Hypothalamus (tissue), 51 donors: ENCODE measurements at places on chromosomes 12 and 14.

DNA sequence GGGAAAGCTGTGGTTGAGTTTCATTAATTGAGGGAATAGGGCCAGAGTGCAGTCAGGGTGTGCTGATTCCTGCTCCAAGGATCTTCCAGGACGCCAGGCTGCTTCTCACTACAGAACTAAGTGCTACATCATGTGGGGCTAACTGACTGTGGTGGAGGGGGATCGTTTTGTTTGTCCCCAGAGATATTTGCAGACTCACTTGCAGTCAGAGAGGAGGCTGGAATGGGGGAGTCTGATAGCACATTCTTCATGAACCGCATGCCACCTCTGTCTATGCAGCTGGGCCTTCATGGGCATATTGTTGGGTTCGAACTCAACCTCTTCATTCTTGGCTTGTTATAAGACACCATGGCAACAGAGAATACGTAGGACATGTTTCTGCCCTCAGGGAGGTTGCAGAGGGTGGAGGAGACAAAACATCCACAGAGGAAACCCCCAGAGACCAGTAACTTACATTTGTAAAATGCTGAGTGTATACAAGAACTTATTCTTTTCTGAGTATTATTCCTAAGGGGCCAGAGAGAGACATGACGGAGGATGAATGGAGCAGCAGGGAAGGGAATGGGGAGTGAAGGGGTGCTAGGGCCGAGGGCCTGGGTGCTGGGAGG, 13.0 kb downstream of the KRT7 start:
- DNase-seq: no peak

DNA sequence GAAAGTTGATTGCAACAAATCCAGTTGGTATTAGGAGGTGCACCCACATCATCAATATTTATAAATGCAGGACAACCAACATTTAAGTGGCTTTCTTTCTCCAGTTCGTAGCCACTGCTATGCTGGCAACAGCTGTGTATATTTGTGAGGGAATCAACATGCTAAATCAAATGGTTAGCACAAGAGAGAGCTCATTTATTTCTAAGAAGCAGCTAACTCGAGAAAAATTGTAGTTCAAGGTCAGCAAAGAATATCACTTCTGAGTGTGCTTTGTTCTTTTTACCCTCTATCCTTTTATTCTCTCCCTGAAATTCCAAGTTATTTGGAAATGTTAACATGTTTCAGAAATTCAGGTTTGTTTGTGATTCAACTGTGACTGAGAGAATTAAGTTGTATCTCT, 137.3 kb downstream of the NAV3 start:
- DNase-seq: no peak

GRCh38 chr14:98579140-98579539, 692.9 kb downstream of the BCL11B start:
- DNase-seq: no peak

DNA sequence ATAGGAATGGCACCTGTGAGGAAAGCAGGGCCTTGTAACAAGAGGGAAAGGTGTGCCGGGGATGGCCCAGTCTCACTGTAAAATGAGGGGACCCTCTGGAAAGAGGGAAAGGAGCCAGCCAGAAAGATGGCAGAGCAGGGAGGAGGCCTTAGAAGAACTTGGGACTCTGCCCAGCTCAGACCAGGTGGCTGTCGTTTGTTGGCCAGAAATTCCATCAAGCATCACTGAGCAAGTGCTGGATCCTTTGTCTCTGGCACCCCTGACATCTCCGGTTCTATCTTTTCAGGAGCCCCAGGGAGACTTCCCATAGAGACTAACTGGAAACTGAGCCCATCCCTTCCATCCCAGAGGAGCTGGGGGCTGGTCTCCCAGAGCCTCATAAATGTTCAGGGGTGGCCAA, 43.3 kb downstream of the DEGS2 start:
- no peak for DNase-seq

- no peak for DNase-seq
These were observed 4.1 kb downstream of the EVL start for GRCh38 chr14:100069161-100069800.

DNA sequence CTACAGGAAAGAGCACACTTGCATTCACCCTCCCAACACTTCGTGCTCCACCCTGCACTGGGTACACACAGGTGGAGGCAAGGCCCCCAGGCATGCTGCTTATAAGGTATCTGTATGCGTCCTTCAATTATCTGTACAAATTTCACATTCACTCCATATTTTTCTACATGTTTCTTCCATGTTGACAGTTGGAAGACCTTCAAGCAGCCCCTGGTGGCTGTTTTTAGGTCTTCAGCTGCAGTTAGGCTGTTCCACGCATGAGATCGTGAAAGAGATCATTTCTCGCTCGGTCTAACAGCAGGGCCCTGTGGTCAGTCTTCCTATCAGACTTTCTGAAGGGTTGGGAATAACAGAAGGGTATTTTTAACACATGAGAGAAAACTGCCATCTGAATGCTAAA, 47.1 kb downstream of the PLXNC1 start:
- DNase-seq: no peak

- DNase-seq: no peak
These were observed 100.1 kb downstream of the SINHCAF start for GRCh38 chr12:31225656-31226535.

- DNase-seq: no peak
These were observed at the start of gene DNAJC22 for GRCh38 chr12:49346659-49347310. TSS of gene DNAJC22 (plus strand) at chr12:49346888. CDS start at chr12:49348873, 1,985 bp downstream.

DNA sequence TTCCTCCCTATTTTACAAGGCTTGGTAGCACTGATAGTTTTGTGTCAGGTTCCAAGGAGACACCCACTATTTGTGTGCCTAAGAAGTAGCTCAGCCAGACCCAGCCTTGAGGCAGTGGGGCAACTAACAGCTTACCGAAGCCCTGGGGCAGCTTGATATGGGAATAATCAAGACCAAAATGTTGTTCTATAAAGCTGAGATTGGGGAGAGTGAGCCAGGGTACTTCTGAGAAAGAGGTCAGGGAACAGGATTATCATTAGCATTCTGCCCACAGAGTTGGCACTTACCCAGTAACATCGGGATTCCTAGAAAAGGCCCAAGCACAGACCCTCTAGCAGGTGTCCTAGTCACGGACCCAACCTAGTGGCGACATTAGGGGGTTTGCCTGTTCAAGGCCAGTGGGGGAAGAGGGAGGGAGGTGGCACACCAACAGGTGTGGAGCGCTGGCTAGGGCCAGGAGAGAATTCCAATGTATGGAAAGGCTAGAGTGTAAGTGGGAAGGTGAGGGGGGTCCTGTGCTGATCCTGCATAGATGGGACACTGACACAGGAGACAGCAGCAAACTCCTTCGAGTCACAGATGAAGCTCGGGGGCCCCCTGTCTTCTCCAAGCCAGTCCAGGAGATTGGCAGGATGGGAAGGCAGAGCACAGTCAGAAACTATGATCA, 4.9 kb downstream of the PPP1R3E start:
- DNase-seq: no peak

GRCh38 chr12:91178781-91179180, 3.8 kb downstream of the DCN start:
- no peak for DNase-seq

DNA sequence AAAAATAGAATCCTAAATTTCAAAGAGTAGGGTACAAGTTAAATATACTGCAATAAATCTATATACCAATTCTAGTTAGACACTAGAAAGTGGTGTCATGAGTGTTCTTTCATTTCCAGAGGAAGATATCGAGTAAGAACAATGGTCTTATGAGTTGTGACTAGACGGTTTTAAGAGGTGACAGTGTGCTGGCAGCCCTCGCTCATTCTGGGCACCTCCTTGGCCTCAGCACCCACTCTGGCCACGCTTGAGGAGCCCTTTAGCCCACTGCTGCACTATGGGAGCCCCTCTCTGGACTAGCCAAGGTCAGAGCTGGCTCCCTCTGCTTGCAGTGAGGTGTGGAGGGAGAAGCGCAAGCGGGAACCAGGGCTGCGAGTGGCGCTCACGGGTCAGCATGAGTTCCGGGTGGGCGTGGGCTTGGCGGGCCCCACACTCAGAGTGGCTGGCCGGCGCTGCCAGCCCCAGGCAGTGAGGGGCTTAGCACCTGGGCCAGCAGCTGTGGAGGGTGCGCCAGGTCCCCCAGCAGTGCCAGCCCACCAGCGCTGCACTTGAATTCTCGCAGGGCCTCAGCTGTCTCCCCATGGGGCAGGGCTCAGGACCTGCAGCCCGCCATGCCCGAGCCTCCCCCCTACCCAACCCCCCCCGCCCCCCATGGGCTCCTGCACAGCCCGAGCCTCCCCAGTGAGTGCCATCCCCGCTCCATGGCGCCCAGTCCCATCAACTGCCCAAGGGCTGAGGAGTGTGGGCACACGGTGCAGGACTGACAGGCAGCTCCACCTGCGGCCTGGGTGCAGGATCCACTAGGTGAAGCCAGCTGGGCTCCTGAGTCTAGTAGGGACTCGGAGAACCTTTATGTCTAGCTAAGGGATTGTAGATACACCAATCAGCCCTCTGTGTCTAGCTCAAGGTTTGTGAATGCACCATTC, 18.7 kb downstream of the PRKD1 start:
- no peak for DNase-seq

GRCh38 chr12:118368821-118369220, 3.9 kb downstream of the TAOK3 start:
- DNase-seq: no peak

DNA sequence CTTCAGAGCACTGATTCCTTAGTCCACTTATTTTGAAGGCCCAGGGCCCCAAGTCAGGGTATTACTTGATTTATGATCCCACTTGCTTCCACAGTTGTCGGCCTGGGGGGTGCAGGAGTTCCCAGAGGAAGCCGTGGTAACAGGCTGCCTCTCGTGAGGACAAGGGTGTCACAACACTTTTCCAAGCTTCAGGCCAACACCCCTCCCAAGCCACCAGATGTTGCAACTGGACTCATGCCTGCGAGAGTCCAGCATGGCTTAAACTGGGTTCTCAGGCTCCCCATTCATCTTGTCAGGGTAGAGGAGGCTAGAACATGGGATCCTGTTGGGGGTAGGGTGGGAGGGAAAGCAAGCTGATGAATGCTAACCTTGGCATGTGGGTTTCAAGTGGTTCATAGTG, 56.1 kb downstream of the BMP4 start:
- no peak for DNase-seq

DNA sequence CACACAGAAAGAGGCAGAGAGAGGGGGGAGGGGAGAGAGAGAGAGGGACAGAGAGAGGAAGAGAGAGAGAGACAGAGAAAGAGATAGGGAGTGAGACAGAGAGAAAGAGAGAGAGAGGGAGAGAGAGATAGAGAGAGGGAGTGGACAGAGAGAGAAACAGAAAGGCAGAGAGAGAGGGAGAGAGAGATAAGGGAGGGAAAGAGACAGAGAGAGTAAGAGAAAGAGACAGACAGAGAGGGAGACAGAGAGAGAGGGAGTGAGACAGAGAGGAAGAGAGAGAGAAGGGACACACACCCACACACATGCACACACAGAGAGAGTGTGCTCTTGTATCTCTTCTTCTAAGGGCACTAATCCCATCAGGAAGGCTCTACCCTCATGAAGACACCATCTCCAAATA, 103.2 kb upstream of the ESRRB start:
- no peak for DNase-seq

DNA sequence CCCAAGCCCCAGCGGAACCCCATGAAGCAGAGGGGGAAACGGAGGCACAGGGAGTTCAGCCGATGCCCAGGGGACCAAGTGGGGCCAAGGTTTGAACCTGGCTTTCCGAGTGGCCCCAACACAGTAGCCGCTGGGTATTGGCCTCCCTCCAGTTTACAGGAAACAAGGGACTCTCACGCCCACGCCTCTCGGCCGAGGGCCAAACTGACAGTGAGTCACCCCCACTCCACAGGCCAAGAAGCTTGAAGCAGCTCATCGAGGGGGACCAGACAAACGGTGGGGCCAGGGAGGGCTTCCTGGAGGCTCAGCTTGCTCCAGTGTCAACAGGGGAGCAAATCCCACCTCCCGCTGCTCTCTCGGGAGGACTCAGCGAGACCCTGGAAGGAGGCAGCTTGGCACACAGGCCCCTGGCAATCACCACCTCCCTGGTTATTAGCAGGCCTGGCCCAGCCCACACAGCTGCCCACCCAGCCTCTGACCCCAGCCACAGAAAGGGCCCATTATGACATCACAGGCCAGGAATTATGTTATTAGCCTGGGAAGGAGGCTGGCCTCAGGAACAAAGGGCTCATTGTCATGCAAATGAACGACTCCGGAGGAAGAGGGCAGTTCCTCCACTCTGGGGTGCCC, 54.6 kb downstream of the NCOR2 start:
- DNase-seq: peak; percentile 80

DNA sequence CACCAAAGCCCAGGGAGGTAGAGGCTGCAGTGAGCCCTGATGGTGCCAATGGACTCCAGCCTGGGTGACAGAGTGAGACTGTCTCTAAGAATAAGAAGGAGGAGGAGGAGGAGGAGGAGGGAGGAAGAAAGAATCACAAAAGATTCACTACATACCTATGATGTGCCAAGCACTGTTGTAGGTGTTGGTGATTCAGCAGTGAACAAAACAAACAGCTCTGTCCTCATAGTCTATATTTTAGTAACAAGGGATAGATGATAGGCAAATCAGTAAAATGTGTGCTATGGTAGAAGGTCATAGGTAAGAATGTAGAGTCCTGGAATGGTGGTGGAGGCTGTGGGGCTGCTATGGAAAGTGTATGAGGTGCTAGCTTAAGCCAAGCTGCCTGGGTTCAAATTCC, 18.0 kb upstream of the ABHD12B start:
- DNase-seq: no peak

- DNase-seq: no peak
These were observed 2.7 kb upstream of the HDAC7 start for GRCh38 chr12:47822401-47822800.

DNA sequence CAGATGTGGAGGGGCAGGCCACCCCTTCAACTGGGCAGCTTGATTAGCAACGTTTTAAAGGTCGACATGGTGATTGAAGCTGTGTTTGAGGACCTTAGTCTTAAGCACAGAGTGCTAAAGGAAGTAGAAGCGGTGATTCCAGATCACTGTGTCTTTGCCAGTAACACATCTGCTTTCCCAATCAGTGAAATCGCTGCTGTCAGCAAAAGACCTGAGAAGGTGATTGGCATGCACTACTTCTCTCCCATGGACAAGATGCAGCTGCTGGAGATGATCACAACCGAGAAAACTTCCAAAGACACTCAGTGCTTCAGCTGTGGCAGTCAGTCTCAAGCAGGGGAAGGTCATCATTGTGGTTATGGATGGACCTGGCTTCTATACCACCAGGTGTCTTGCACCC, 23.9 kb upstream of the AICDA start:
- DNase-seq: no peak

- no peak for DNase-seq
These were observed 17.9 kb downstream of the SRGAP1 start for GRCh38 chr12:63862187-63862968.

DNA sequence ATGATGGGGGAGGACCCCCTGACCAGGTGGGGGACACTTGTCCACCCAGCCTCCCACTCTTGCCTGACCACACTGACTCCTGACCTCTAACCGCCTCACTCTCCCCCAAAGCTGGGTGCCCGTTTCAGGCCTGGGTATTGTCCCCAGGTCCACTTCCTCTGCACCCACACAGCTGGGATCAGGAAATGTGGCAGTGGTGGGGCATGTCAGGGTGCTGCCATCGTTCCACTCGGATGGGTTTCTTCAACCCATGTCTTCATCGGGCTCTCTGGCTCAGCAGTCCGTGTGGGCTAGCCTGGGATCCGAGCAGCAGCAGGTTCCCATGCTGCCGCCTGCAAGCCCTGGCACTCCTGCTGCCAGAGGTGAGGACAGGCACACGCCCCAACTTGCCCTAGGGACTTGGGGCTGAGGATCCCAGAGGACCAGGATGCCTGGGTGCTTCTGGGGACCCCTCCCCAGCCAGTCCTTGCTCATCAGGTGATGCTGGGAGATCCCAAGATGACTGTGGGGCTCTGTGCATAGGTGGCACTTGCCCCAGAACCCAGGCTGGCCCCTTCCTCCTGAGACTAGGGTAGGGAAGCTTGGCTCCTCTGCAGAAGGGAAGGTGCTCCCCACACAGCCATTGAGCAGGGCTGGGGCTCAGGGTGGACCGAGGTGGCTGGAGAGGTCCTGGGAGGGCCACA, 2.9 kb upstream of the CLBA1 start:
- no peak for DNase-seq
